ENCODE measurements at places on chromosomes 5 and 9. TPM values are rescaled to one million over a fixed set of nuclear protein-coding genes. Genes with fewer than 3 reads are reported as not detected.

The OR1L6 gene
- not detected for polyA plus RNA-seq

DNA sequence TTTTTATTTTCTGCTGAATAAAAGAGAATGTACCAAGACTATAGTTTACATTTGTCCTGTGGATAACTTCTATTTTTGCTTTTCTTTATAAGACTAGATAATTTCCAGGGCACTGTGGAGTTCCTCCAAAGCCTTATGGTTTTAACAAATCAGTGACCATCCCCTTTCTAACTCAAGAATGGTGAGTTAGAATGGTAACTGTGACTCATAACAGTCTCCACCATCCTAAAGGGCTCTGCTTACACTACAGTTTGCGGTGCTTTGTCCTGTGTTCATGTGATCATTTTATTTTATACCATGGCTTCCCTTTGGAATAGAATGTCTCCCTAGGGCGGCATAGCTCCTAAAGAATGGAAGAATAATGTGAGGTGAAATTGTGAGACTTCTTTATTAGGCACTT is 30.2 kb downstream of the WDR36 start:
- peaks cover 8% of the 10 kb centered on the region for H3K36me3 ChIP-seq
- no peaks in the 10 kb centered on the region for H3K27me3 ChIP-seq
- no peak overlapping the region for H3K4me3 ChIP-seq
- H3K27ac ChIP-seq, result no peak overlapping the region

GRCh38 chr9:93577975-93578682 is 1.7 kb downstream of the PHF2 start:
- no peaks in the 10 kb centered on the region for H3K36me3 ChIP-seq
- no peak overlapping the region for H3K27ac ChIP-seq
- peaks cover 16% of the 10 kb centered on the region for H3K4me1 ChIP-seq
- H3K27me3 ChIP-seq, result no peaks in the 10 kb centered on the region

The CTXN3 gene
- not detected for polyA plus RNA-seq

DNA sequence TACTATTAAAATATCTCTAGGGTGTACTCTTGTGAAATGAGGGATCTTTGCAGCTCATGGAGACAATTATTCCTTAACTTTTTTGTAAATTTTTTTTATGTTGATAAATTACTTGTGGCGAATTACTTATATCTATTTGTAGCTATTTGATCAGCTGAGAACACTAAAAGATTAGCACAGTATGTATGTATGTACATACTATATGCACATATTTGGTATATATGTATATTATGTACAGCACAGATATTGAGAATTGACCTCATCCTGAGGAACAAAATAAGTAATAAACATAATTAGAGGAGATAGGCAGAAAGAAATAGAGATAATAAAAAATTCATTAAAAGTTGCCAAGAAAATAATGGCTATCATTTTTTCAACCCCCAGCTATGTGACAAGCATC is 11.8 kb downstream of the CDKN2A start:
- DNase-seq, result no peak
- H3K36me3 ChIP-seq, result no peaks in the 10 kb centered on the region
- peaks cover 10% of the 10 kb centered on the region for H3K27me3 ChIP-seq
- no peak overlapping the region for H3K27ac ChIP-seq

The CTNND2 gene
- 0.21 TPM for polyA plus RNA-seq

DNA sequence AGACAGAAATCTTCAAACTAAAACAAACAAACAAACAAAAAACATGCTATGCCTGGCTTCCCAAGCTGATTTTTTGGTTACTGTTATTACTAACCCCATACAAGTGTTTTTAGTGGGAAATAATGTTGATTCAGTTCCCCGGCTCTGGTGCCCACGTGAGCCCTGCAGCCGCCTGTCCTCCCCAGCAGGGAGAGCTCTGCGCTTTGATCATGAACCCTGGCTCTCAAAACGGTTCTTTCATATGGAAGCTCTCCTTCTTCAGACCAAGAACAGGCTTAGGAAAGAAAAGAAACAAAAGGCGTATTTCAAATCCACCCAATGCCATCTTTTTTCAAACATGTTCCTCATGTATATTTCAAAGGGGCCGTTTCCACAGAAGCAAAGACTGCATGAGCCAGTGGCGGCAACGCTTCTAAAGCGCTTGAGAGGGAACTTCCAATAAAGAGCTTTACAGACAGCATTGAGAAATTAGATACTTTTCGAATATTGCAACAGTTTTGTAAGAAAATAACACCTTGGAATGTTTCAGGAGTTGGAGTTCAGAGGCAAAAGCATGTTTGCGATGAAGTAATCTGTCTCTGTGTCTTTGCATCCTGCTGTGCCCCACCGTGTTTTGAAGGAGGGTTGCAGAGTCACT is 74.8 kb downstream of the ICE1 start:
- peaks cover 2% of the 10 kb centered on the region for H3K27me3 ChIP-seq
- H3K4me3 ChIP-seq, result no peak overlapping the region
- H3K4me1 ChIP-seq, result peaks cover 4% of the 10 kb centered on the region
- no peak overlapping the region for H3K27ac ChIP-seq

The PCDHGA6 gene
- polyA plus RNA-seq, result 0.18 TPM

- H3K27me3 ChIP-seq, result no peaks in the 10 kb centered on the region
- no peaks in the 10 kb centered on the region for H3K4me1 ChIP-seq
- no peak overlapping the region for H3K4me3 ChIP-seq
- no peak overlapping the region for H3K27ac ChIP-seq
- H3K36me3 ChIP-seq, result no peaks in the 10 kb centered on the region
- DNase-seq, result no peak
Observed at GRCh38 chr9:3823842-3824475, 298.2 kb upstream of the RFX3 start.

The EGFL7 gene
- polyA plus RNA-seq, result 39.7 TPM

DNA sequence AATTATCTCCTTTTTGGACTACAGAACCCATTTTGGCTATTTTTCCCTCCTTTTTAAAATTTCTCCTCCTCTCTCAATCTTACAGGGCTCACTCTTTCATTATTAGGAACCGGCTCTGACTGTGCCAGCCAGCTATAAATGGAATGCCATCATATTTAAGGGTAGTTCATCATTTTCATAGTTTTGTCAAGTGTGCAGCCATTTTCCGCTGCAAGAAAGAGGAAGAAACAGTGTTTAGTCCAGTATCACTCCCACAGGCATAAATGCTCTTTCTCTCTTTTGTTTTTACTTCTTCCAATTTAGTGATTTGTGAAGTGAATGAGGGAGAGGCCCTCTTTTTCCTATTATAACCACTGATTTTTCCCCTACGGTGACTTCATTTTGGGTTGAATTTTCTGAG is 290.0 kb downstream of the NR3C1 start:
- no peak overlapping the region for H3K27ac ChIP-seq
- H3K27me3 ChIP-seq, result no peaks in the 10 kb centered on the region
- H3K36me3 ChIP-seq, result no peaks in the 10 kb centered on the region
- H3K4me3 ChIP-seq, result no peak overlapping the region
- DNase-seq, result no peak
- H3K4me1 ChIP-seq, result peaks cover 20% of the 10 kb centered on the region

GRCh38 chr5:82257247-82257646 is 20.9 kb downstream of the RPS23 start:
- H3K36me3 ChIP-seq, result no peaks in the 10 kb centered on the region
- no peaks in the 10 kb centered on the region for H3K4me1 ChIP-seq
- H3K27ac ChIP-seq, result no peak overlapping the region
- H3K27me3 ChIP-seq, result no peaks in the 10 kb centered on the region
- no peak for DNase-seq

The ST6GALNAC6 gene
- polyA plus RNA-seq, result 22.5 TPM

- H3K4me3 ChIP-seq, result no peak overlapping the region
- H3K36me3 ChIP-seq, result no peaks in the 10 kb centered on the region
- no peaks in the 10 kb centered on the region for H3K27me3 ChIP-seq
- H3K4me1 ChIP-seq, result peaks cover 11% of the 10 kb centered on the region
Observed at GRCh38 chr5:160272264-160272663, 40.1 kb downstream of the CCNJL start.

All from liver (tissue), 10 donors.